ENCODE measurements at places on chromosomes 1 and 21. TPM values are rescaled to one million over a fixed set of nuclear protein-coding genes. Genes with fewer than 3 reads are reported as not detected.
A peak's percentile ranks its signal among the peaks of the same experiment; 100 is the strongest.

OR2T1 gene
- total RNA-seq, result not detected

P3R3URF gene
- not detected for total RNA-seq

MYCL gene
- not detected for total RNA-seq

DNA sequence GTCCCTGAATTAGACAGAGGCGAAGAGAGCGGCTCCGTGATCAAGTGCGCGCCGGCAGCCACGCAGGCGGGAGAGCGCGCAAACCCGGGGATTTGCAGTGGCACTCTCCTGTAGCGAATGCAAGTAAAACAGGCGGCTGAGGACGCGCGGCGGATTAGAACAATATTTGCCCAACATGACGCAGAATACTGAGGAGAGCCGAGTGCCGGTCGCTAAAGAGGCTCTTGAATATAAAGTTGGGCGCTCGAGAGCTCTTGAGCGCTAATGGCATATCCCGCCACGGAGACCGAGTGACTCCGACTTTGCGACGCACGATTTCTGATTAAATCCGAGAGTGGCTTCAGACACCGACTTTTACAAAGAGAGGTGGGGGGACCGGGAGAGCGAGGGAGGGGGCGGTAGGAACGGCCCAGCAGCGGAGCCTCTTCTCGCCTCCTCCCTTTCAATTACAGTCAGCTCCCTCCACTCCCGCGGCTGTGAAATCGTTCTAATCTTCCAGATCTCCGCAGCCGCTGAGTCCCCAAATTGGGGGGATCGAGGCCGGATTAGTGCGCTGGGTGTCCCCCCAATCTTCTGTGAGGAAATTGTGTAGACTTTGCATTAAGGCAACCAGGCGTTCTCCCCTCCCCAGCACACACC lies 2.3 kb downstream of the PAX7 start:
- no peak for DNase-seq
- no peak overlapping the region for H3K27ac ChIP-seq
- H3K4me3 ChIP-seq, result no peak overlapping the region
- peaks cover 7% of the 10 kb centered on the region for H3K36me3 ChIP-seq
- peaks cover 5% of the 10 kb centered on the region for H3K4me1 ChIP-seq

- no peak overlapping the region for H3K4me3 ChIP-seq
- peaks cover 15% of the 10 kb centered on the region for H3K27me3 ChIP-seq
- DNase-seq, result no peak
- peaks cover 15% of the 10 kb centered on the region for H3K4me1 ChIP-seq
- no peaks in the 10 kb centered on the region for H3K36me3 ChIP-seq
Observed at GRCh38 chr1:157487504-157487903, 64.8 kb downstream of the FCRL5 start.

- no peaks in the 10 kb centered on the region for H3K4me1 ChIP-seq
- no peaks in the 10 kb centered on the region for H3K27me3 ChIP-seq
- H3K36me3 ChIP-seq, result no peaks in the 10 kb centered on the region
- DNase-seq, result no peak
- no peak overlapping the region for H3K4me3 ChIP-seq
Observed at GRCh38 chr1:101942516-101943193, 54.1 kb downstream of the OLFM3 start.

- peak; percentile 65 for DNase-seq
- H3K27ac ChIP-seq, result no peak within 1 kb of the TSS
- H3K27me3 ChIP-seq, result peaks cover 12% of the 10 kb centered on the region
- no peak within 1 kb of the TSS for H3K4me3 ChIP-seq
Observed at GRCh38 chr1:27383039-27383605, at the start of gene CD164L2. Gene CD164L2, minus strand, starts transcription at chr1:27383333. Its CDS starts 94 bp downstream, at chr1:27383239.

Data from activated CD8-positive, alpha-beta T cell treated with anti-CD3 and anti-CD28 coated beads, Interleukin-2, amount 10 ng/mL, durations not matched to agents 7 days and 5 days (primary cell).